ENCODE measurements at places on chromosomes 5 and 9.

DNA sequence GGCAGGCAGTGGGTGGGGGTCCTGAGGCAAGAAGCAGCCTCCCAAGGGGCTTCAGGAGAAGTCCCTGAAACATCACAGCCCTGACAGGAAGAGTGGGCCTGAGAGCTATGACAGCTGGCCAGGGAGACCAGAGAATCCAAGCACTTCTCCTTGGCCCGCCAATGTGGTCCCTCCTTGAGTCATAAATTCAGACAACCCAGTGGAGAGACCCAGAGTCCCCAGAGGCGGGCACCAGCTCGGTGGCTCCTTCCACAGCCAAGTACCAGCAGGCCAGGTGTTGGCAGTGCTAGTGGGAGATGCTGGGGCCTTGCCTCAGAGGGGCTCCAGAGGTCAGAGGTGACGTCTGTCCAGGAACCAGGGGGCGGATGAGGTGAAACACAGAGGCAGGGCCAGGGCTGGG, 1.6 kb upstream of the DOK3 start:
- DNase-seq = no peak

GRCh38 chr5:178419196-178419595, 171.0 kb downstream of the COL23A1 start:
- no peak for DNase-seq

- no peak for DNase-seq
These were observed 701 bp downstream of the PARP8 start for GRCh38 chr5:50667023-50667652.

- DNase-seq = no peak
These were observed 904 bp downstream of the EDF1 start for GRCh38 chr9:136865041-136865767.

GRCh38 chr9:95316274-95316673, 1.2 kb downstream of the FANCC start:
- DNase-seq = no peak

GRCh38 chr5:91072881-91073280, 310.2 kb downstream of the ARRDC3 start:
- DNase-seq = no peak

DNA sequence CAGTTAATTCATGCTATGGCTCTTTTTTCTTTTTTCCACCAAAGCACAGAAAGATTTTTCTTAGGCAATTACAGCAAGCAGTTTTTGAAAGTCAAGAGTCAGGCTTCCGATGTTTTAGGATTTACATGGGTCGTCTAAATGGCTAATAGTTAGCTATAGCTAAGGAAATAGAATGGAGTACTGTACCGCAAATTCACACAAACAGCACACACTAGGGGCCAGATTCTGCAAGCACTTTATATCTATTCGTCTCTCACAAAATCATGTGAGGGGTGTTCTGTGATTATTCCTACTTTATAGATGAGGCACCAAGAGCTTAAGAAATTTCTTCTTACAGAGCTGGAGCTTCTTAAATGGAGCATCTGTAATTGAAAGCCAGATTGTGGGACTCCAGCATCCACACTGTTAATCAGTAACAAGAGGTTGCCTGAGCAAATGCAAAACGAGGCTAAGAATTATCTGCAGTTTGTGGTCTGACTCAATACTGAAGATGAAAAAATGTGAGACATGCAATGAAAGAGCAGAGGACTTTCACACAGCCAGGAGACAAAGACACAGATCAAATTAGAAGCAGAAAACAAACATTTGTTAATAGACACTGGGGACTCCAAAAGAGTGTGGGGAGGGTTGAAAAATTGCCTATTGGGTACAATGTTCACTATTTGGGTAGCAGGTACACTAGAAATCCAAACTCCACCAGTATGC, 62.7 kb upstream of the CTXN3 start:
- no peak for DNase-seq

GRCh38 chr5:132677682-132678400, 4.1 kb downstream of the IL4 start:
- no peak for DNase-seq

- DNase-seq = no peak
These were observed 5.5 kb upstream of the GLIS3 start for GRCh38 chr9:4305065-4305985.

DNA sequence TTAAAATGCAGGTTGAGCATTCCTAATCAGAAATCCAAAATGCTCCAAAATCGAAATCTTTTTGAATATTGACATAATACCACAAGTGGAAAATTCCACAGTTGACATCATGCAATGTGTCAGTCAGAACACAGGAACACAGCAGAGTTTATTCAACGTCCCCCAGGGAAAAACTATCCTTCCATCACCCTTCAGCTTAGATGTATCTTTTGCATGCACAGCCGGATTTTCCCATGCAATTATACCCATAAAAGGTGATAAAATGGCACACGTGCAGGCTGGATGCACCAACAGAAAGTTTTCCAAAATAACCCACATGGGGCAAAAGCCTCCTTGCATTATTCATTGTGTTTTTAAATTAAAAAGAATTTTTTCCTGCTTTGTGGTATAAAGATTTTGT, 71.2 kb downstream of the RAB24 start:
- DNase-seq = no peak
